Stimulated activated CD8-positive, alpha-beta memory T cell treated with anti-CD3 and anti-CD28 coated beads, Interleukin-4, amount 100 ng/mL, for 1 hour (primary cell): ENCODE measurements at places on chromosomes 2 and 18.

- DNase-seq = no peak
Measured at GRCh38 chr2:54652540-54652939, 70.9 kb upstream of the EML6 start.

DNA sequence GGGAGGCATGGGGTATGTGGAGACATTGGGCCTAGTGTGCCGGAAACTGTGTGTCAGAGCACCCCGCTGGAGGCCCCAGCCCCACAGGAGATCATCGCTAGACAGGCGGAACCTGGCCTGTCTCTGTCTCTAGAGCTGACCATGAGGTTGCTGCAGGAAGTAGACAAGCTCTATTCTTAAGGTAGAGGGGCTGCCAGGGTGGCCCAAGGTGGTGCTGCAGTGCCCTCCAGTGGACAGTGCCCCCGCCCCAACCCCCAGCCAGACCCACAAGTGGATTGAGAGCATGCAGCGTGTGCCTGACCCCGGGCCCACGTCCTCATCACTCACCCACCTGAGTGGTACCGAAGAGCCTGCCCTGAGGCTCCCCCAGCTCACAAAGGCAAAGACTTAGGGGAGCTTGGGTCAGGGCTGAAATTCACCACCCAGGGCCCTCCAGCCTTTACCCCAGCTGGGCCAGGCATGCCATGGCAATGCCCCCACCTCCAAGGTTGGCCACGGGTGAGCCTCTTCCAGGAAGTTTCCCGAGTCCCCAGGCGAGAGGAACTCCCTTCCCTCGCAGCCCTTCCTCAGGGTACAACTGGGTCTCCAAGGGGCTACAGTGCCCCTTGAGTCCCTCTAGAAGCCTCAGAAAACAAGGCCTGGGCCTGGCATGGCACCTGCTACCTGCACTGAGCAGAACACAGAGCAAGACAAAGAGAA is 155.0 kb downstream of the TTC32 start:
- no peak for DNase-seq

DNA sequence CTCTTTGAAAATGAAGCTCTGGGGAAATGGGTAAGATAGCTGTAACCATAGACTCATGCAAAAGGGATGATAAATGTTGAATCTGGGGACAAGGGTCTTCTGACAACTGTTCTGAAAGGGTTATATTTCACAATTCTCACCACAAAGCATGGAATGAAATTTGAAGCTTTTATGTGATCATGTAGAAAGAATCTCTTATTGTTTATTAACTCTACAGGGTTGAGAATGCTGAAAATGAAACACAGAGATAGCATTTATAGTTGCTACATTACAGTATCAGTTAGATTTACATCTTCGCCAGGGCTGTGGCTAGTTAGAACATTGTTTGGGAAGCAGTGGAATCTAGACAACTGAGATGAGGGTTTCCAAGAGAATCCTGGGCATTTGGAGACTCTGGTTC is 97.4 kb upstream of the LHCGR start:
- DNase-seq = no peak

GRCh38 chr2:61220768-61221167 is 58.8 kb downstream of the C2orf74 start:
- no peak for DNase-seq

- no peak for DNase-seq
Measured at GRCh38 chr18:39675906-39676305, 2110.3 kb upstream of the CELF4 start.

GRCh38 chr18:79926306-79926705 is 25.1 kb downstream of the SLC66A2 start:
- DNase-seq = no peak

- no peak for DNase-seq
Measured at GRCh38 chr18:50013363-50014138, 181.4 kb downstream of the MYO5B start.

- DNase-seq = no peak
Measured at GRCh38 chr2:1738163-1738562, 6.2 kb downstream of the PXDN start.

GRCh38 chr2:114762986-114763385 is 320.5 kb downstream of the DPP10 start:
- no peak for DNase-seq

- DNase-seq = no peak
Measured at GRCh38 chr2:234393354-234393753, 103.5 kb downstream of the ARL4C start.

- DNase-seq = no peak
Measured at GRCh38 chr2:112625474-112626114, 20.1 kb upstream of the SLC20A1 start.

GRCh38 chr18:8911408-8912340 is 190.8 kb upstream of the NDUFV2 start:
- no peak for DNase-seq

- DNase-seq = no peak
Measured at GRCh38 chr2:37575780-37576179, 95.7 kb downstream of the CDC42EP3 start.

DNA sequence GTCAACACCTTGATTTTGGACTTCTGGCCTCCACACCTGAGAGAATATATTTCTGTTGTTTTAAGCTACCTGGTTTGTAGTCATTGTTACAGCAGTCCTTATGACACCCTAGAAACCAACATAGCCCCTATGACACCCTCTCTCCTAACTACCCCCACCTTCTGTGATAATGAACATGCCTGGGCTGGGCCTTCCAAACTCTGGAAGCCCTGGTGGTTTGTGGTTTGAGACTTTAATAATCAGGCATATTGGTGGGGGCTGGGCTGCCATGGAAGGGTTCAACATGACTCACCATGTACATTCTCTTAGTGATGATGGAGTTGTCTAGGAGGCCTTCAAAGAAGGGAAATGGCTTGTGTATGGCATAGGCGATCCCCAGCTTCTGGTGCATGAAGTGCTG is 3.3 kb downstream of the SP110 start:
- no peak for DNase-seq
